ENCODE measurements at places on chromosomes 16 and 17. TPM values are rescaled to one million over a fixed set of nuclear protein-coding genes. Genes with fewer than 3 reads are reported as not detected.

TP53TG3 gene
- total RNA-seq = not detected

CDRT15 gene
- not detected for total RNA-seq

GPRC5C gene
- total RNA-seq = 210 TPM

MARVELD3 gene
- 14.6 TPM for total RNA-seq

CDRT15L2 gene
- not detected for total RNA-seq

GAS2L2 gene
- total RNA-seq = not detected

CMTM4 gene
- total RNA-seq = 16.9 TPM

ABCA3 gene
- total RNA-seq = 11.0 TPM

DCAF7 gene
- 55.5 TPM for total RNA-seq

NPIPA3 gene
- 1.4 TPM for total RNA-seq

IL17C gene
- not detected for total RNA-seq

EME1 gene
- 28.0 TPM for total RNA-seq

CDH16 gene
- total RNA-seq = not detected

TNP2 gene
- not detected for total RNA-seq

COPS3 gene
- total RNA-seq = 205 TPM

KRT28 gene
- not detected for total RNA-seq

RHOT1 gene
- 20.9 TPM for total RNA-seq

CAMKK1 gene
- total RNA-seq = 10.1 TPM

KCNJ18 gene
- 0.12 TPM for total RNA-seq

EMC6 gene
- 56.5 TPM for total RNA-seq

ABI3 gene
- not detected for total RNA-seq

ITGA3 gene
- total RNA-seq = 598 TPM

MYH13 gene
- total RNA-seq = not detected

C1QL1 gene
- 4.1 TPM for total RNA-seq

PRR35 gene
- not detected for total RNA-seq

HES7 gene
- 2.9 TPM for total RNA-seq

YBX2 gene
- 1.1 TPM for total RNA-seq

KRT24 gene
- total RNA-seq = not detected

SLC13A2 gene
- not detected for total RNA-seq

EVPL gene
- 48.3 TPM for total RNA-seq

CD300LF gene
- not detected for total RNA-seq

FGF11 gene
- 0.69 TPM for total RNA-seq

WSB1 gene
- 35.1 TPM for total RNA-seq

PYY gene
- total RNA-seq = not detected

NUPR1 gene
- total RNA-seq = 16.5 TPM

FOXN1 gene
- total RNA-seq = not detected

NEUROD2 gene
- total RNA-seq = not detected

CSHL1 gene
- not detected for total RNA-seq

ALOX15 gene
- total RNA-seq = 0.81 TPM

KCNH4 gene
- not detected for total RNA-seq

TBC1D3E gene
- total RNA-seq = not detected

MFSD6L gene
- total RNA-seq = not detected

NLGN2 gene
- total RNA-seq = 12.7 TPM

PRSS36 gene
- total RNA-seq = 0.51 TPM

KRT36 gene
- not detected for total RNA-seq

All from PC-3 (cell line).